ENCODE measurements at places on chromosomes 6 and 20.

- DNase-seq: no peak
Measured at GRCh38 chr6:159806021-159806458, 6.0 kb downstream of the PNLDC1 start.

GRCh38 chr20:11890331-11891076 lies 27.2 kb upstream of the BTBD3 start:
- DNase-seq: peak; percentile 93

GRCh38 chr20:58075586-58076345 lies 152.7 kb downstream of the ANKRD60 start:
- DNase-seq: no peak

DNA sequence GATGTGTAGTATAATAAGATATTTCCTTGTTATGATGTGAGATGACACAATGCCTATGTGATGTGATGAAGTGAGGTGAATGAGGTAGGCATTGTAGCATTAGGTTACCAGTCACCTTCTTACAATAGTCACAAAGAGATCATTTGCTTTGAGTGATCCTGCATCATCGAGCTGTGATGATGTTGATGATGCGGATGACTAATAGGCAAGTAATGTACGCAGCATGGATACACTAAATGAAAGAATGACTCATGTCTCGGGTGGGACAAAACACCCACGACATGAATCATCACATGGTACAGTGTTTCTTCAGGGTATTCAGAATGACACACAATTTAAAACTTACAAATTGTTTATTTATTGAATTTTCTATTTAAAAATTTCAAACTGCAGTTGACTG lies 806.3 kb upstream of the GJE1 start:
- DNase-seq: peak; percentile 97

GRCh38 chr6:138577151-138577915 lies 78.0 kb upstream of the NHSL1 start:
- DNase-seq: no peak

DNA sequence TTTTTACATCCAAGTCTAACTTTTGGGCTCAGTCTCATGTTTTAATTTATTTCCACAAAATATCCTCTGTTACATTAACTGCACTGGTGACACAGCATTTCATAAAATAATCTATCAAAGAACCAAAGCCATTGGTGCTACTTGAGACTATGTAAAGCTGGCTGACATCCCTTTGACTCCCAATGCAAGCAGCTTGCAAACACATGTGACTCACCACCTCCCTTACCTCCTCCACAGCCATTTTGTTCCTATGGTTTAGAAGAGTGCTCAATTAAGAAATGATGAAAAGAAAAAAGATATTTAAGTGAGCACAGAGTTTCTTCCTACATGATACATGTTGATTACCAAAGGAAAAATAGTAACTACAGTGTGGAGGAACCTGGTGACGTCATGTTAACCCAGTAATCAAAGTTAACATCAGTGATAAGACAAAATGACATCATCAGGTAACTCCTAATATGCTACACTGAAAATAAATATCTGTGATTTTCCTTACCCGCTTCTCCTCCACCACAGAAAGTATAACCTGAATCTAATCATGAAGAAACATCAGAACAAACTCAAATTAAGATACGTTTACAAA lies 53.3 kb upstream of the LGSN start:
- no peak for DNase-seq

DNA sequence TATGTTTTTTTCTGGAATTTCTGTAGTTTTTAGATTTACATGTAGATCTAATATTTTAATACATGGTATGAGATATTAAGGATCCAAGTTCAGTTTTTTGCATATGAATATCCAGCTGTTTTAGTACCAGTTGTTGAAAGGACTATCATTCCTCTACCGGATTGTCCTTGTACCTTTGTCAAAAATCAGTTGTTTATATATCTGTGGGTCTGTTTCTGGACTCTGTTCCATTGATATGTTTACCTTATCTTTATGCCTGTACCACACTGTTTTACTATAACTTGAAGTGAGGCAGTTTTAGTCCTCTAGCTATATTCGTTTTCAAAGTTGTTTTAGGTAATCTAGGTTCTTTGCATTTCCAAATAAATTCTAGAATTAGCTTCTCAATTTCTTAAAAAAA lies 47.7 kb downstream of the CBFA2T2 start:
- DNase-seq: no peak

DNA sequence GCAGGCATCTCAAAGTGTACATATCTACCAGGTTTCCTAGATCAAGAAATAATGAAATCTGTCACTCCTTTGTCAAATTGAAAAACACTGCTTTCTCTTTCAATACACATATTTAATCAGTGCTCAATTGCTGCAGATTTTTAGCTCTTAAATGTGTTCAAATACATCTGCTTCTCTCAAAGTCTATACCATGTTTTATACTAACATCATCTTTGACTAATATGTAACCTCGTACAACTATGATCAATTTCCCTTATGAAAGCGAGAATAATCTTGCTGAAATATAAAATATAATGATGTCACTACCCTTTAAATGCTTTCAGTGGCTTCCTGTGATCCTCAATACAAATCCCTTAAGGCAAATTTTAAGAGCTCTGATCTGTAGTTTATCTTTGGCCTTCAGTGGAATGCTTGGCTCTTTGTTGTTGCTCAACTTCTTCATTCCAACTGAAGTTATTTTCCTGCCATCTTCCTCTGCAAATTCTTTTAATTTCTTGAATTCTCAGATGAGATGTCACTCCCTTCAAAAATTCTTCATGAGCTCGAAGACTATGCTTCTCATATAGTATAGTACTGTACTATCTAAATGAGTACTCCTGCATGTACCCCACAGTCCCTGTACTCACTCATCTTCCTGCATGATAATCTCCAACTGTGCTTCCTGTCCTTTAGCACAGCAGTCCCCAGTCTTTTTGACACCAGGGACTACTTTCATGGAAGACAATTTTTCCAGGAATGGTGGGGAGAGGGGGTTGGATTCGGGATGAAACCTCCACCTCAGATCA lies 545.1 kb upstream of the GJE1 start:
- DNase-seq: peak; percentile 91

DNA sequence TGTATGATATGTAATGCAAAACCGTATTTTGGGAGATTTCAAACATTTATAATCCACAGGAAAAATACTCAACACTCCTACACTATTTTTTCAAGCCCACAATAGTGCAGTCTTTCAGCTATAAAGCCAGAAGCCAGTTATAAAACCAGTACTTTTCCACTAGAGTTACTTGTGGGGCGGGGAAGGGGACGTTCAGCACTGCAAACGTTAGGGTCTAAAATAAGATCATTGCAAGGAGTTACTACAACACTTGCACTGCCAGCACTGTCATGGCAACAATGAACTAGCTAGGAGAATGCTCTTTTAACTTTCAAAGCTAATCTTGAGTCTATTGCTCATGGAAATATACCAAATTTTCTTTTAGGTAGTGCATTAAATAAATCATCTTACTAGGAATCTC lies 14.7 kb downstream of the SESN1 start:
- no peak for DNase-seq

GRCh38 chr6:45326698-45327417 lies 1.3 kb upstream of the RUNX2 start:
- DNase-seq: no peak

DNA sequence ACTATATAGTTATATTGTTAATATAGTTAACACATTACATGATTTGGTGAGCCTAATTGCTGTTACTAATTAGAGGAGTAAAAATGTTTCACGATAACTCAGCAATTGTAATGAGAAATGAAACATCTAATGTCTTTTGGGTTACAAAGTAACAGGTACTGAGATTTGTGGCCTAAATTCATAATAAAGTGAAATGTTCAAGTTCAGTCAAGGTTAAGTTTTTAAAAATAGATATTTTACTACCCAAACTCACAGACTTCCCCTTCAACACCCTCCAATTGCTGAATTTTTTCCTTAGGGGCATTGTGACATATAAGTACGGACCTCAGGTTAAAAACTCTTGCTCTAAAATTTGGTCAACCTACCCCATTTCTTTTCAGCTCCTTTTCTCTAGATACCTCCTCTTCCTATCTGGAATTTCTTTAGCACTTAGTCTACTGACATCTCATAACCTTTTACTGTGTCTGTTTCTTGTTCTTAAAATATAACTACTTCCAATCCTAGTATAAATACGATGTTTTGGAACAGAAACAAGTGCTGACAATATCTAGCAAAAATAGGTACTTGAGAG lies 112.3 kb upstream of the PRSS16 start:
- DNase-seq: no peak

DNA sequence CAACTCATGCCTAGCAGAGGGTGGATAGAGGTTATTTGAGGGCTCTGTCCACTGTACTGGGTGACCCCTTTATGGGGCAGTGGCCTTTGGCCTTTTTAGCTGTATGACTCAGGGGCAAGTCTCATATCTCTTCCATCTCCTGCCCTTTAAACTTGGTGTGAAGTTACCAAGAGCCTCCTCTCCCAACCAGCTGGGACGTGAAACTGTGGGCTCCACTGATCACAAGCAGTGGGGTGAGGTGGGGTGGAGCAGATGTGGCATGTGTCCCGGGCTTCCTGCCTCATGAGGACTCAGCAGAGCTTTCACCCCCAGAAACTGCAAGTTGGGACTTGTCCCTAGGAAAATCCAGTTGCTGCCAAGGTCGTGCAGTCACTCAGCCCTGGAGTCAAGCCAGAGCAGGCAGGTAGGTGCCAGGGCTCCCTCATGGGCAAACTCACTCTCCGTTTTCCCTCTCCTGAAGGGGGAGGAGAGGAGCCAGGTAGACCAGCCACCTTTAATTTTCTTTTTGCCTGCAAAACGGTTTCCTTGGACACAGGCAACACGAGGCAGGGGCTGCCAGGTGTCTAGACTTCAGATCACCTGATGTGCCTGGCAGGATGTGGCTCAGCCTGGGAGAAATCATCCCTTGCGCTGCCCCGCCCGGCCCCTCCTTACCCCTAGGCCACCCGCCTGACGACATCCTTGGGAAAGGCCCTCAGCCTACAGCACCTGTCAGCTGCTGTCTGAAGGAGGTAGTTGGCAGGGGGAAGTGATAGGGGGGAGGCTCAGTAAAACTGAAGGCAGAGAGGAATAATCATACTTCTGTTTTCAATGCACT lies 4.0 kb downstream of the CDKN1A start:
- DNase-seq: no peak

DNA sequence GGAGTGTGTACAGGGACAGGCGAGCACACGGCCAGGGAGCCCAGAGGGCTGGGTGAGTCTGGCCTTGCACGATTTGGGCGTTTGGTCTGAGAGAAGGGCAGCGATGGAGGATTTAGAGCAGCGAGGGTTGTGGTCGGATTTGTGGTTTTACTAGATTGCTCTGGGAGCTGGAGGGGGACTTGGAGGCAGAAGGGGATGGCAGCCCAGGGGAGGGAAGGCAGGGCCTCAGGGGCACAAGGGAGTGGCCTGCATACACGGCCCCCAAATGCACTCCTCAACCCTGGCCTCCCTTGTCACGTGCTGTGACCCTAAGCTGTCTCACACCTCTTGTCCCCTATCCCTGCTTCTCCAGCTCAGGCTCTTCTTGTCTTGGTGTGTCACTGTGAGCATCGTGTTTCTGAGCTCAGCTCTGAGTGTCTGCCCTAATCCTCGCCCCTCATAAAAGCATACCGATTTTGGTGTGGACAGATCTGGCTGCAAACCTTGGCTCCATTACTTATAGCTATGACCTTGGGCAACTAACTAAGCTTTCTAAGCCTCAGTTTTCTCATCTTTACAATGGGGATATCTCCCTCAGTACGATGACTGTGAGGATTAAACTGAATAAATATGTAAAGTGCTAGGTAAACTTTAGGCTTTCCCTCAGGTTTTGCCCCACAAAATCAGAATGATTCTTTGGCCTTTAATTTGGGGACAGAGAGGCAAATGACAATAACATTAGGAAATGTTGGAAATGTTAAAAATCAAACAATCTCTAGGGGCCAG lies 120.1 kb upstream of the ARMC2 start:
- no peak for DNase-seq

DNA sequence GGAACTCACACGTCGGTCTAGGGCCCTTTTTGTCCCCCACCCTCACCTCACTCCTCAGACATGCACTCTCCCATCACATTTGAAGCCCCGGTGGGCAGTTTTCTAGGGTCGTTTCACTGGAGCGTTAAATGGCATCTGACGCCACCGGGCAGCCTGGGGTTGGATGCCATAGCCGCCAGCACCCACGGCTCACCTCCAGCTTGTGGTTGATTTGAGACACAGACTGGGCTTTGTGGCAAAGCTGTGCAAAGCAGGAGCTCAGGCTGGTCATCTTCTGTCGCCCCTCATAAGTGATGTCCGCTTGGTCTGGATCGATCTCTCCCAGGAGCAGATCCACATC lies 530 bp downstream of the GOPC start:
- DNase-seq: no peak

DNA sequence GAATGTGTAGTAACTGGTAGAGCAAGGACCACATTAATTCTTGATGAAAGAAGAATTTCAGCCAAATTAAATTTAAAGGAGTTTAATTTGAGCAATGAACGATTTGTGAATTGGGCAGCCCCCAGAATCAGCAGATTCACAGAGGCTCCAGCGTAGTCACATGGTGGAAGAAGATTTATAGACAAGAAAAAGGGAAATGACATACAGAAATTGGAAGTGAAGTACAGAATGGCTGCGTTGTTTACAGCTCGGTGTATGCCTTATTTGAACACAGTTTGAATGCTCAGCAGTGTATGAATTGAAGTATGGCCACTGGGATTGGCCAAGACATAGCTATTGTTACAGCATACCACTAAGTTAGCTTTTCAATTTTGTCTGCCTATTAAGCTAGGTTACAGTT lies 173.6 kb upstream of the ARG1 start:
- DNase-seq: no peak

DNA sequence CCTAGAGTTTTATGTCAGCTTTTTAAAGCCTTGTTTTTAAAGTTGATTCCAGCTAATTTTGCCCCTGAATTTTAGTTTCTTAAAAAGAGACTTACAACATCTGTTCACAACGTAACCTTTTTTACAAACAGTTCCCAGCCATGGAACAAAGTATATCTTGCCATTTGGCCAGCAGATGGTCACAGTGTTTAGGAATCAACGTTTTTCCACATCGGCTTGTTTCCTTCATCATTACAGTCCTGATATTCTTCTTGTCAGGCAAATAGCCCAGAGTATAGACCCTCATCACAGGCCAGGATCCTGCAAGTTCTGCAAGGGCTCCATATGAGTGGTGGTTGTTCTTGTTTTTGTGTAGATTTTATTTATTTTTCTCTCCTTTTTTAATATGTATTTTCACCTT lies 341.7 kb upstream of the HTR1E start:
- no peak for DNase-seq

- no peak for DNase-seq
Measured at GRCh38 chr6:113221850-113222249, 635.3 kb upstream of the MARCKS start.

- no peak for DNase-seq
Measured at GRCh38 chr6:40395698-40396076, 191.5 kb downstream of the LRFN2 start.

GRCh38 chr20:12961725-12962124 lies 47.0 kb upstream of the SPTLC3 start:
- no peak for DNase-seq

- peak; percentile 49 for DNase-seq
Measured at GRCh38 chr20:48026981-48027592, 241.8 kb upstream of the SULF2 start.

GRCh38 chr20:53914091-53914780 lies 156.2 kb downstream of the BCAS1 start:
- peak; percentile 45 for DNase-seq

- no peak for DNase-seq
Measured at GRCh38 chr6:111701146-111701545, 95.5 kb upstream of the TRAF3IP2 start.

- DNase-seq: peak; percentile 89
Measured at GRCh38 chr6:155381673-155382337, 67.5 kb upstream of the TFB1M start.

- no peak for DNase-seq
Measured at GRCh38 chr6:142822842-142823241, 122.1 kb downstream of the HIVEP2 start.
